ENCODE measurements at places on chromosomes 12 and 14.

- DNase-seq = peak; percentile 44
These were observed 780 bp downstream of the TBC1D15 start for GRCh38 chr12:71840231-71840847.

DNA sequence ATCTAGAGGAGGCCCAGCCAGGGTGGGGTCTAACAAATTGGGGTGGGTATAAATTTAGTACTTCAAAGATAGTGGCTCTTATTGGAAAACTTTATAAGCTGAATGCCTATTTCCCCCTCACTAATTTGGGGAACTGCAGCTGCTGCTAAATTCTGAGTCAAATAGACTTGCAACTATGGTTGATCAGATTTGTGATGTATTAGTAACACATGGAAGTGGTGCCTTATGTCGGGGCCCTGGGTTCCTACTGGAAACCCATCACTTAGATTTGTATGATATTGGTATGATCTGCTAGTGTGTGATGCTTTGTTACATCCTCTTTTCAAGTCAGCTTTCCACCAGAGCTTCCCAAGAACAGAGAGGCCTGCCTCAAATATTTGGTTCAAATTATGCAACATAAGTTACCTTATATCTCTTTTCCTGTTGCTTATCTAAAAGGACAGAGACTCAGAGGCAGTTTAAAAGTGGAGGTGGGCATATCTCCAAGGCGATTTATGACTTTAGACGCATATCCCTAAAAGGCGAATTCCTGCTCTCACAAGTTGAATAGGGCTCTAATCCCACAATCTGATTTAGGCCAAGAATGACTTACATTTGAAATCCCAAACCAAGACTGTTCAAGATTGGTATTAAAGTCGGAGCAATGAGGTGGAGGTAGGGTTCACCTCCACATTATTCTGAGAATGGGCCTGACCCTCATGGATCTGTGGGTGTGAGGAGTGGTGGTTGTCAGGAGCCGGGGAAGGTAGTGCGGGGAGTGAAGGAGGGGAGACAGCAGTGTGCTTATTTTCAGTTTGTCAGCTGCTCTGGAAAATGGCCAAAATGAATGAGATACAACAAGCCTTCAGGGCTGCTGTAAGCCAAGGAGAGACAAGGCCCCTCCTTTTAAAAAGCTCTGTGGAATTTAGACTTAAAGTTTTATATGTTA lies 425.8 kb downstream of the RAD51B start:
- no peak for DNase-seq

DNA sequence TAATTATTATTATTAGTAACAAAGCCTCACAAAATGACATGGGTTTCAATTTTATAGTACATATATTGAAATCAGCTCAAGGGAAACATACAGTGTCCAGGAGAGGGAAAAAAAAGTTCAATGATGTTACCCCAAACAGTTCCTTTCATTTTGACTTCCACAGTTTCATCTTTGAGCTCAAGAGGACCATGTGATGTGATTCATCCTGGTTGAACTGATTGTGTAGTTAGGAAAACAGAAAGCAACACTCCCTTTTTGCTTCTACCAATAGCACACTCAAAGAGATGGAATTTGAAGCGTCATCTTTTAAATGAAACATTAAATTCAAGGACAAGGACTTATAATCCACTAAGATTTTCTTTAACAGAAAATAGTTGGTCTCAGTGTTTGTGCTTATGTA lies 461.0 kb downstream of the FOXG1 start:
- DNase-seq = no peak

DNA sequence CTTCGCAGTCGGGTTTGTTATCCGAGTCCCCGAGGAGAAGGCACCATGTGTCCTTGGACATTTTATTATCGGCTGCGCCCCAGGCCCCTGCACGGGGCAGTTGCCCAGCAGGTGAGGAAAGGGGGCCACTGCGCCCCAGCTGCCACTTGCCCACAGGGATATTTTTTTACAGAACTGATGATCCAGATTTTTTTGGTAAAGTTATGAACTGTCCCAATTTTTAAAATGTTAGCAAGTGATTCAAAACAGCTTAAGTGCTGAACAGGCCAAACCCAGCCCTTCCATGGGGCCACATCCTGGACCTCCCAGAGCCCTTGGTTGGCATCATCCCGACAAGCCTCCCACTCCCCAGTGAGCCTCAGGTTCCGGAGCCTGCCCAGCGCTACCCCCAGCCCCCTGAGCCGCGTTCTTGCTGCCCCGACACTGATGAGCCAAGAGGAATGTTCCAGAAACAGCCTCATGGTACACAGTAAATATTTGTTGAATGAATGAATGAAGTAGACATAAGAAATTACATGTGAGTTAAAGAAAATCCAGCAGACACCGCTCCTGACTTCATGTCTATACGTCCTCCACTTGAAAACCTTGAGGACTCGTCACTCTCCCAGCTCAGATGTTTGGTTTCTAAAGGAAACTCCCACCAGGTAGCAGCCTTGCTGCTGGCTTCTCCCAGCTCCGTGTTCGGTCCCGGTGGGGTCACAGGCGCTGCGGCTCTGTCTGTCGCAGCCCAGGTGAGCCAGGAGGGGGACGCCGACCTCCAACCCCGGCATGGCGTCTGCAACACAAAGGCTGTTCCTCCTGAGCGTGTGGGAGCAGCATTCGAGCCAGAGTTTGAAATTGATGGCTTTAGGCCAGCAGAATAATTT lies 88.5 kb downstream of the ADGRD1 start:
- no peak for DNase-seq

DNA sequence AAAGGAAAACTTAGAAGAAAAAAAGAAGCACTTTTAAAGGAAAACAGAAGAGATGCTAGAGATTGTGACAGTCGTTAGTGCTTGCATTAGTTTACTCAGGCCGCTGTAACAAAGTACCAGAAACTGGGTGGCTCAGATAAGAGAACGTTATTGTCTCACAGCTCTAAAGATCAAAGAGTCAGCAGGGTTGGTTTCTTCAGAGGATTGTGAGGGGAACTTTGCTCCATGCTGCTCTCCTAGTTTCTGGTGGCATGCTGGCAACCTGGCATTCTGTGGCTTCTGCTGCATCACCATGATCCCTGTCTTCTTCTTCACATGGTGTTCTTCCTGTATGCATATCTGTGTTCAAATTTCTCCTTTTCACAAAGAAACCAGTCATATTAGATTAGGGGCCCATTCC lies 119.4 kb upstream of the PLEKHA5 start:
- no peak for DNase-seq

DNA sequence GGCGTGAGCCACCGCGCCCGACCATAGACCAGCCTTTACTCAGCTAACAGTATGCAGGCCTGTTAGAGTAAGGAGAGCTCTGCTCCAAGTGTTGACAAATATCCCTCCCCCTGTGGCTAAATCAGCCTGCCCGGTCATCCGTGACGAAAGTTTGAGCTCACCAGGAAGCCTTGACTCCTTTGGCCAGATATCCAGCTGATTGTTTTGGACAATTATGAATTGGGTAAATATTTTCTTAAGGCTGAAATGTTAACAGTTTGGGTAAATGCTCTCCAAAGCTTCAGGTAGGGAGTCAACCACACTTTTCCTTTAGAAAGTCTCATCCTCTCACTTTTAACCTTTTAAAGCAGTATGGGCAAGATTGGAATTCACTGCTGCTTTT lies 157.9 kb downstream of the PAWR start:
- no peak for DNase-seq

DNA sequence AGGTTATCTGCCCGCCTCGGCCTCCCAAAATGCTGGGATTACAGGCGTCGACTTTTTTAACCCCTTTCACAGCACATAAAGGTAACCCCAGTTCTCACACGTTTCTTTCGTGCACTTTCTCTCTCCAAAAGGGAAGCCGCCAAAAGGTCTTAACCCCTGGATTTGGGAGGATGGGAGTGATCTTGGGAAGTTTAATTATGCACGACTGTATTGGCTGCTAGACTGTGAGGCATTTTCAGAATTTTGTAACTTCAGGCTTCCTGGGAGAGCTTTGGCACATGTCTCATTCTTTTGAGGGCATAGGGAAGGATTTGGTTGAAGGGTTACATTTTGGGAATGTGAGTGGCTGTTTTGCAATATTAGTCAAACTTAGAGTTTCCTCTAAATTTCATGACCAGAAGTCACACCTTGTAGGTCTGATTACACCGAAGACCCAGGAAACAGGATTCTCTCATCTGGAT lies 1.4 kb upstream of the SMARCC2 start:
- DNase-seq = no peak

- DNase-seq = no peak
These were observed 18.4 kb upstream of the MAP3K9 start for GRCh38 chr14:70827752-70828151.

DNA sequence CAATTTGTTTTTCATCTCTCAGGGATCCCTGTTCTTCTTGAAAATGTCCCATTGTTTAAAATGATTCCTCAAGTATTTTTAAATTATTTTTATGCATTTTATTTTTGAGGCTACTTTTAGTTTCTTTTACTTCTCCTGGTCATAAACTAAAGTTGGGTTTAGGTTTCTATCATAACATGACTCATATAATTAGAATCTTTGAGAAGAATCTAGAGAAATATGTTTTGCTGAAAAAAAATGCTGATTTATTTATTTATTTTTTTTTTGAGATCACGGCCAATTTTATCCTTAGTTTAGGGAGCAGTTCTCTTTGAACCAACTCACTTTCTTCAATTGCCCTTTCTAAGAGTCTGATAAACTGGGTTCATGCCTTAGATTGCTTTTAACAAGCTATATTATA lies 1157.1 kb downstream of the BCL11B start:
- DNase-seq = no peak

- DNase-seq = no peak
These were observed 108.4 kb downstream of the BRMS1L start for GRCh38 chr14:35934499-35934898.

DNA sequence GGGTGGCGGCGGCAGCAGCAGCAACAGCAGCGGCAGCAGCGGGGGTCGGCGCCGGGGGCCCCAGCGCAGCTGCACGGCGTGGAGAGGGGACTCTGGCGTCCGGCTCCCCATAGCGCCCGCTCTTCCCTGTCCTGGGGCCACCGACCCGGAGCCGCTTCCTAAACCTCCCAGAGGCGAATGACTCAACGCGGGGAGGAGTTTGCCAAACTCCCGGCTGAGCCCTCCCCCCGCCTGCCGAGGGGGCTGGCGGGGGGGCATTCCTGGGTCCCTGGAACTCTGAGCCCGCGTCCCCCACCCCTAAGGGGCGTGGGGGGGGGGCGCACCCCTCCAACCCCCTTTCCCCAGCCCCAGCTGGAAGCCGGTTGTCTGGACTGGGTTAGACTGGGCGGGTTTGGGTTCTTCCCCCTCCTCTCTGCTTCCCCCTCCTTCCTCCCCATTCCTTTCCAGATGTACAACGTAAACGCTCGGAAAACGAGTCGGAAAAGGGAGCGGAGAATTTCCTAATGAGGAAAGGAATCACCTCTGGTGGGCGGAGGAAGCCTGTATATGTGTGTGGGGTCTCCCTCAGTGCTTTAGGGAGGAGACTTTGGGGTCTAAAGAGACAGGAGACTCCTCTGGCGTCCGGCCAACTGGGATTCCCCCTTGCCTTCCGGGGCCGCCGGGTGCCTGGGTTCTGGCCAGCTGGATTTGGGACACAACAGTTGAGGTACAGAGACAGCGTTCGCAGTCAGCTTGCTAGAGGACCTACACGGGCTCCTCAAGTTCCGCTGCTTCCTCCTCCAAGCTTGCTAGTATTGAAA lies at the start of gene ITGA5:
Gene ITGA5, minus strand, starts transcription at position 179 of the 800 bp plus-strand sequence. Its CDS starts 68 bp downstream, at position 111.
- DNase-seq = no peak

- DNase-seq = no peak
These were observed 4.5 kb downstream of the GYS2 start for GRCh38 chr12:21600196-21600595.

- DNase-seq = no peak
These were observed 13.3 kb downstream of the C12orf75 start for GRCh38 chr12:105343836-105344235.

DNA sequence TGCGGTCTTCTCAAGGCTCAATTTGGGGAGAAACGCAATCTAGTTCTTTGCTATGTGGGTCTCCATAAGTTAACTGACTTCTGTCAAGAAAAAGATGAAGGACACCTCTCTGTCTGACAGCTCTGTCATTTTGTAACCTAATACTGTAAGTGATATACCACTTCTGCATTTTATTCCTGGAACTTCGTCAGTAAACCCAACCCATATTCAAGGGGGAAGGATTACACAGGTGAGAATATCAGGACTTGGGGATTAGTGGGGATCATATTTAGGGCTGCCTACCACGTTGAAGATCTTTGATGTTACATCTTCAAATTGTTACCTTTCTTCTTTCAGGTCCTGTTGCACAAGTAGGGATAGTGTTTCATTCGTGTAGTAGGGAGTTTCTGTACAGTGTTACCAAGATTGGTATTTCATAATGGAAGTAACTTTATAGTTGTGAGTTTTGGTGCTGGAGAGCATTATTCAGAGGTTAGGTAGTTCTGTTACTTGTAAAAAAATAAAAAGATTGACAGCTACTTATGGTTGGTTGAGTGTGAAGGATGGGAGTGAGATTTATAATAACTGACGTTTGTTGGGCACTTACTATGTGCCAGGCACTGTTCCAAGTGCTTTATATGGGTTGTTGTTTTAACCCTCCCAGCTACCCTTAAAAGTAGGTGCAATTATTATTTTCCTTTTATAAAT lies 1.6 kb downstream of the TMEM260 start:
- DNase-seq = no peak
